ENCODE measurements at places on chromosomes 5 and 9. TPM values are rescaled to one million over a fixed set of nuclear protein-coding genes. Genes with fewer than 3 reads are reported as not detected.

GRCh38 chr5:1343931-1344901 lies 683 bp downstream of the CLPTM1L start:
- DNase-seq = no peak
- H3K27me3 ChIP-seq = no peaks in the 10 kb centered on the region
- peaks cover 28% of the 10 kb centered on the region for H3K4me1 ChIP-seq
- peaks cover 15% of the 10 kb centered on the region for H3K36me3 ChIP-seq
- peak overlapping the region; percentile 93 for H3K4me3 ChIP-seq
- no peak overlapping the region for H3K27ac ChIP-seq

The B4GALT7 gene
- 19.4 TPM for total RNA-seq

DNA sequence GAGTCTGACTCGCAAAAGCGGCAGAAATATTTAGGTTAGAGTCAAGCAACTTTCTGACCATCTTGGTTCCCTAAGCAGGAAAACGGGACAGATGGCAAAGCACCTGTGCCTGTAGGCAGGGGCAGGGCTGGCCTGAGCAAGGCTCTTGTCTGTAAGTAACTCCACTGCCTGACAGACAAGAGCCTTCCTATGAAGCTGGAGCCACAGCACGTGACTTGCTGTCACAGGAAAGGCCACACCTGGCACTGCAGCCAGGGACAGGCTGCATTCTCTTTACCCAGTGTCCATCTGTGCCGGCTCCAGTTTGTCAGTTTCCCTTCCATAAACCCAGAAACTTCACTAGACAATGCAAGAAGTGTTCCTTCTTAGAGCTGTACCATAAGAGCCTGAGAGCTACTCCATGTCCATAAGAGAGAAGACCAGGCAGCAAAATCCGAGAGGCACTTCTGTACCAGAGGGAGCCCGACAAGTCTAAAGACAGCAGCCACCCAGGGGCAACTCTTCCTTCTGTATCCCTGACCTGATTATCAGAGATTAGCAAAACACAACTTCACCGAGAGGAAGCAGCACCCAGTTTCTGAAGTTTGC lies 78.1 kb downstream of the GPR21 start:
- no peaks in the 10 kb centered on the region for H3K27me3 ChIP-seq
- H3K36me3 ChIP-seq = no peaks in the 10 kb centered on the region
- H3K4me3 ChIP-seq = no peak overlapping the region
- DNase-seq = no peak
- no peak overlapping the region for H3K27ac ChIP-seq
- H3K4me1 ChIP-seq = no peaks in the 10 kb centered on the region

The SLC25A2 gene
- not detected for total RNA-seq

GRCh38 chr5:121805911-121806310 lies 45.8 kb upstream of the FTMT start:
- H3K4me3 ChIP-seq = no peak overlapping the region
- no peaks in the 10 kb centered on the region for H3K27me3 ChIP-seq
- H3K36me3 ChIP-seq = no peaks in the 10 kb centered on the region

The SPACA9 gene
- total RNA-seq = 2.7 TPM

The PDE6A gene
- 0.25 TPM for total RNA-seq

The FAM78A gene
- total RNA-seq = 2.5 TPM

- no peaks in the 10 kb centered on the region for H3K4me1 ChIP-seq
- no peak overlapping the region for H3K4me3 ChIP-seq
- no peak overlapping the region for H3K27ac ChIP-seq
- no peaks in the 10 kb centered on the region for H3K27me3 ChIP-seq
Observed at GRCh38 chr9:99199938-99200539, 21.7 kb downstream of the ALG2 start.

The MAP1B gene
- 386 TPM for total RNA-seq

The ADAMTS12 gene
- total RNA-seq = 7.6 TPM

DNA sequence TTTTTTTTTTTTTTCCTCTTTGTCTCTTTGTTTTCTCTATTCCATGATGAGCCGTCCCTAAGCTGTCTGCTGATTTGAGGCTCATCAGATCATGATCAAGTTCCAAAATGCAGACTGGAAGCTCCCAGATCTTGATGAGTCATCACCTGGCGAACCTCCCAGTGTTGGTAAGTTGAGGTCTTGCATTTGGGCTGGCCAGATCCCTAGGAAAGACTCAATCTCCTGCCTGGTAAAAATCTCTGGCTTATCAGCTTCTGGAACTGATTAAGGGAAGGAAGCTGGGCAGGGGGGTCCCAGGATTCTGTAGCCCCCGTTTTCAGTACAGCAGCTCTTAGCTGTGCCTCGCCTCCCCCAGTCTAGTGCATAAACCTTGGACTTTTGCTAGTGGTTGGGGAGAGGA lies 69.0 kb downstream of the TSPAN17 start:
- no peak overlapping the region for H3K4me3 ChIP-seq
- H3K36me3 ChIP-seq = no peaks in the 10 kb centered on the region
- no peaks in the 10 kb centered on the region for H3K4me1 ChIP-seq
- no peak overlapping the region for H3K27ac ChIP-seq
- H3K27me3 ChIP-seq = no peaks in the 10 kb centered on the region
- DNase-seq = no peak

DNA sequence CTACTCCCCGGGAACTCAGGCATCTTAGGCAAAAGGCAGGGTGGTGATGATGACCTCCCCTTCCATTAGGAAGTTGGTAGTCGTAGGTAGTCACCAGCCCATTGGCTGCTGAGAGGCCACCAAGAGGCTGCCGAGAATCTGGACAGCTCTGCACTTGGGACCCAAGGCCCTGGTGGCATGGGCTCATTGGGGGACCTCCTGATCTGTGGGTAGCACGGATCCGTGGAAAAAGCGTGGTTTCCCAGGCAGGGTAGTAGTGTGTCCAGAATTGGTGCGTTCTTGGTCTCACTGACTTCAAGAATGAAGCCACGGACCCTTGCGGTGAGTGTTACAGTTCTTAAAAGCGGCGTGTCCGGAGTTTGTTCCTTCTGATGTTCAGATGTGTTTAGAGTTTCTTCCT lies 158.8 kb downstream of the CNTLN start:
- no peaks in the 10 kb centered on the region for H3K4me1 ChIP-seq
- no peaks in the 10 kb centered on the region for H3K36me3 ChIP-seq
- H3K27ac ChIP-seq = no peak overlapping the region

DNA sequence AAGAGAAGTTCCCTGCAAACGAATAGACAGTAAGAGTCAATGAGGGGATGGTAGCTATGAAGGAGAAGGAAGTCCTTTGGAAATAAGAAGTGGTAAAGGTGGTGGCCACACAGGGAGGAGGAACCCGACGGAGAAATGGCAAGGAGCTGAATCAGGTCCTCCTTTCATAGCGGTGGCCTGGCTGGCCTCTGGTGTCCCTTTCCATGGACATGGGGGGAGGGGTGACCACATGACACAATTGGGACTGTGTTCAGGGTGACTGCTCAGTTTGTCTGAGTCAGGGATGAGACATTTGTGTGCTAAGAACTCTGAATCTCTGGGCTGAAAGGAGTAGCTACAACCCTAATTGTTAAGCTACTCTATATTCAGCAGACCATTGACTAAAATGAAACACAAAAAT lies 28.7 kb upstream of the TIMD4 start:
- H3K36me3 ChIP-seq = no peaks in the 10 kb centered on the region
- no peaks in the 10 kb centered on the region for H3K4me1 ChIP-seq
- H3K27me3 ChIP-seq = no peaks in the 10 kb centered on the region
- no peak overlapping the region for H3K27ac ChIP-seq
- DNase-seq = no peak

GRCh38 chr9:97501177-97501971 lies at the start of gene TMOD1:
TSS of gene TMOD1 (plus strand) at chr9:97501666. CDS start at chr9:97524189, 22,523 bp downstream.
- H3K4me1 ChIP-seq = peaks cover 31% of the 10 kb centered on the region
- H3K27me3 ChIP-seq = no peaks in the 10 kb centered on the region
- H3K27ac ChIP-seq = peak within 1 kb of the TSS; percentile 97
- no peak for DNase-seq
- peak within 1 kb of the TSS; percentile 63 for H3K4me3 ChIP-seq

The RIMOC1 gene
- total RNA-seq = 10.3 TPM
